ENCODE measurements at places on chromosomes 7 and 10.

GRCh38 chr10:34177445-34177844 lies 637.7 kb downstream of the PARD3 start:
- DNase-seq = no peak

- no peak for DNase-seq
Measured at GRCh38 chr7:89474456-89474855, 678.9 kb upstream of the TEX47 start.

GRCh38 chr7:130144312-130145171 lies 60.7 kb downstream of the TMEM209 start:
- DNase-seq = no peak

GRCh38 chr10:78479467-78479866 lies 445.8 kb downstream of the RPS24 start:
- no peak for DNase-seq

DNA sequence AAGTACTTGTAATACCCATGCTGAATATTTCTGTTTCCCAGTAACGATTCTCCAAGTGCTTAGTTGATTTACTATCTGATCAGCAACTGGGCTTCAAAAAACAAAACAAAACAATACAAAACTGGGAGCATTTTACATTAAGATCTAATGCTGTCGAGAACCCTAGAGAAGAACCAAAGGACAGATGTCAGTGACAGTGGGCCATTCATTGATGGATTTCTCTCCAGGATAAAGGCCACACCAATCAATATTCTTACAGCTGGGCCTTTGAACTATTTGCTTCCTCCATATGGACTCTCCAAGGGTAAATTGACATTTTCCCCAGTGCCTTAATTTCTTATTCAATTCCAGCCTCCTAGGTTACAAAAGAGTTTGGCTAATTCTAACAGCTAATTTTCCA lies 217.5 kb downstream of the ADAM12 start:
- no peak for DNase-seq

GRCh38 chr10:79355420-79356017 lies 8.2 kb downstream of the PPIF start:
- DNase-seq = no peak

- no peak for DNase-seq
Measured at GRCh38 chr10:123512901-123513775, 153.0 kb upstream of the GPR26 start.

GRCh38 chr10:118472415-118473304 lies 122.8 kb downstream of the PRLHR start:
- no peak for DNase-seq

DNA sequence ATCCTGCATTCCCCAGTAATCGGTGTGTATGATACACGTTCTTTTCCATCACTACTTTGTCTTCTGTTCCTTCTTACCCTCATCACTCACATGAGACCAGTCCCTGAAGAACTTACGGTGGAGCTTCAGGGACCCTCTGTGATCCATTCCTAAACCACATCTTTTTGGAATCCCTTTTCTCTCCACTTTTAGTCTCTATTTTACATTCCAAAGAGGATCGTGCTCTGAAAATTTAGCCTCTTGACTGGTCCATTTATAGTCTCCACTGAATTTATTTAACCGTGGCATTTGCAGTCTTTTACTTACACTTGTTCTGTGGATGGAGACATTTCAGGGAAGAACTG lies 109.1 kb downstream of the NT5C2 start:
- no peak for DNase-seq

- peak; percentile 74 for DNase-seq
Measured at GRCh38 chr10:113958631-113959382, 84.9 kb upstream of the ADRB1 start.

- DNase-seq = no peak
Measured at GRCh38 chr7:70042533-70042932, 444.3 kb downstream of the AUTS2 start.

DNA sequence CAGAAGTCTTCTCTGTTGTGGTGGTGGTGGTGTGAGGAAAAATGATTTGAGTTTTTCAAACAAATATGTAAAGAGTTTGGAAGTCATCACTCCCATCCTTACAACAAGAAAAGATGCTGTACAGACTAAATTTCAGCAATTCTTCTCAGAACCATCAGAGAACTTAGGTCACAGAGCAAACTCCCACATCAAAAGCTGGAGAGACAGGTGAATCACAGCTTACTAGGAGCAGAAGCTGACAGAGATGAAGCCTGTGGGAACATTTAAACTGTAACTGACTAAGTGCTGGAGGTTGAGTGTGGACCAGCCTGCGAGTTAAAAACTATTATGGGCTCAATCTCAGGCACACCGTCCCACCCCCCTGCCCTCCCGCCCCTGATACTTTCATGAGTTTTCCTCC lies 97.3 kb downstream of the AKR1D1 start:
- no peak for DNase-seq

DNA sequence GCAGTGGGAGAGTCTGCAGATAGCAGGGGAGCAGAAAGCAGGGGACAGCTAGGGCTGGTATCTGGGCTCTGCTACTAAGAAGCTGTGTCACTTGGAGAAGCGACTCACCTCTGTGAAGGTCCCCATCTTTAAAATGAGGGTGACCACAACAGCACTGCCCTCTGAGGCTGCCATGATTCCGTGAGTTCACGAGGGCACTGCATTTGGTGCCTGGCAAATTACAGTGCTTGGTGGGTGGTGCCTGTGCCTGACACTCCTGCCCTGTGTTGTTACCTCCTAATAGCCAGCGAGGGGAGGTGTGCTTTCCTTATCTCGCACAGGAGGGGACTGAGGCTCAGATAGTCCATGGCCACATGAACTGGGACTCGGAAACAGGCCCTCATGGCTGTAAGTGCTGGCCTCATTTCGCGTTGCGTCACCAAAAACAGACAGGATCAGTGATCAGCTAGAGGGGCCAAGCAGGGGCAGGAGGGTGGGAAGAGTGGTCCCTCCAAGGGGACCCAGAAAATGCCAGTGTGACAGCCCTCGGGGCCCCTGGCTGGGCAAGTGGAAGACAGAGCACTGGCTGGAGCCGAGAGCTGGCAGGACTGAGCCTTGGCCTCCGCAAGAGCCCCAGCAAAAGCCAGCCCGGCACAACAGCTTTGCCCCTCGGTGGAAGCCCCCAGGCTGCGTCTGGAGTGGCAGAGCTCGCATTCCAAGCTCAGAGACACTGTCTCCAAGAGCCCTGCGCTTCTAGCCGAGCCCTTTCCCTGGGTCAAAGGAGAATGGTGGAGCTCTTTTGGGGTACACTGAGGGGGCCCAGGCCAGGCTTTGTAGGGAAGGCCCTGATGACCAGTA lies 17.3 kb upstream of the BNIP3 start:
- DNase-seq = no peak

DNA sequence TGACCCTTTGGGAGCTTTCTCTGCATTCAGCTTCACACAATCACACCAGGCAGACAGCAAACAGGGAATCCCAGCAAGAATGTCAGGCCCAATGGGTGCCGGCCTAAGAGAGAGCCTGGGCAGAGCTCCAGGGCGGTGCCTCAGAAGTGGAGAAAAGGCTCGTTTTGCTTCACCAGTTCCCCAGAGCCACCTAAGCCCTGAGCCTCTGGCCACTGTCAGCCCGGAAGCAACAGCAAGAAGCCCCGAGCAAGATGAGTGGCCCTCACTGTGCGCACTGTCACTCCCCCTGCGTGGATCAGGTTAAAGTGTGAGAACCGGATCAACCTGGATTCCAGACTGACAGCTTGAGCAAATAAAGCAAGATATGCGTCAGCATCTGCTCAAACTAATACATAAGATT lies 14.7 kb downstream of the CNPY1 start:
- no peak for DNase-seq

DNA sequence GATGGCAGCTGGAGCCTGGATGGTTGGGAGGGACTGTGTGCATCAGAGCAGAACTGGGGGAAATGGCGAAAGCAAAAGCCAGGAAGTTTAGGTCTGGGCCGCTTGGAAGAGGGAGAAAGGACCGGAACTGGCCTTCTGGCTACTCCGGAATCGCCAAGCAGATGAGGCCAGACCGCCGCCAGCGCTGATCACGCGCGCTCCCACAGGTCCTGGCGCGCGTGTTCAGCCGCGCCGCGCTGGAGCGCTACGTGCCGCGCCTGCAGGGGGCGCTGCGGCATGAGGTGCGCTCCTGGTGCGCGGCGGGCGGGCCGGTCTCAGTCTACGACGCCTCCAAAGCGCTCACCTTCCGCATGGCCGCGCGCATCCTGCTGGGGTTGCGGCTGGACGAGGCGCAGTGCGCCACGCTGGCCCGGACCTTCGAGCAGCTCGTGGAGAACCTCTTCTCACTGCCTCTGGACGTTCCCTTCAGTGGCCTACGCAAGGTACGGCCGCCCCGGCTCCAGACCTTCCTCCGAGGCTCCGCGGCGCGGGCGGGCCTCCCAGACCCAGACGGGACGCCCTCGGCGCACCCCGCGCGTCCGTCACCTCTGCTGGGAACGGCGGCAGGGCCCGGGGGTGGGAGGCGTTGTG lies 2.0 kb downstream of the CYP26C1 start:
- peak; percentile 40 for DNase-seq

DNA sequence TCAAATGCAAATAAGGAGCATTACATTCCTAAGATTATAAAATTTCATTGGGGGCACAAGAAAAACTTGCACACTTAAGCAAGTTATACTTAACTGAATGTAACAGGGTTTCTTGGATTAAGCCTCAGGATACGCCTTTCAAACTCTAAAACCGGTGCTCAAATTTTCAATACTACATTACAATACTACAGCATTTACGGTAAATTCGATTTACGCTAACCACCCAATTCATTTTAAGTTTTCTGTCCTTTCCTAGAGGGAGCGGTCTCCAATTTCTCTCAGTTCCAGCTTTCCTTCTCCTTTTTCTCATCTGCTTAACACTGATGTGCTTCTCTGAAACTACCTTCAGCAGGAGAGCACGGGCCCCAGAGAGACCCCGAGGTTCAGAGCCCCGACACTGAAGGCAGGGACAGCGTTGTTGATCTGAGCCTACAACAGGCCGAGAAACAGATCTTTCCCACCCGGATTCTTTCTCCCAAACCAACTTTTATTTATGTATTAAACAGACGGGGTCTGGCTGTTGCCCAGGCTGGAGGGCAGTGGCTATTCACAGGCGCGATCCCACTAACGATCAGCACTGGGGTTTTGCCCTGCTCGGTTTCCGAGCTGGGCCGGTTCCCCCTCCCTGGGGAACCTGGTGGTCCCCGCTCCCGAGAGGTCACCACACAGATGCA lies 798 bp downstream of the ZNF425 start:
- no peak for DNase-seq

DNA sequence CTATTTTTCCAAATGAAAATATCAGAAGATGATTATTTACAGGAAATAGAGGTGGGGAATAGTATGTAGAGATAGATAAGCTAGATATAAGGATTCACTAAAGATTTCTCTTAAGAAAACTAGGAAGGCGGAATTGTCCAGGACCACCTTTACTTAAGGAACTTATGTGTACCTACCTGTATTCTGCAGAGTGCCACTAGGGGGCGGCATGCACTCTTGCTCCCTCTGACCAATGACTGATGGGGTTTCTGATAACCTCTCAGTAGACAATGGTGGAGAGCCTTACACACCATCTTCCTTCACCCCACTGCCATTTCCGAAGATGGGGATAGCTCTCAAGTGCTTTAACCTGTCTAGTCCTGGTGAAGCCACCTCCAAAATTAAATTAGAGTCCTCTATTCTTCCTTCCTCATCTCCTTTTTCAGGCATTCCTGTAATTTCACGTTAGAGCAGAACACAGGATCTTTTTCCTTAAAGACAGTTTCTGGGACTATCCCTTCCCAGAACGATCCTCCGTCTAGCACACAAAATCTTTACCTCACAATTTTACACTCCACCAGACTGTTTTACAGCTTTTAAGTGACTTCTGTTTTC lies 453.1 kb downstream of the SORCS1 start:
- DNase-seq = no peak

DNA sequence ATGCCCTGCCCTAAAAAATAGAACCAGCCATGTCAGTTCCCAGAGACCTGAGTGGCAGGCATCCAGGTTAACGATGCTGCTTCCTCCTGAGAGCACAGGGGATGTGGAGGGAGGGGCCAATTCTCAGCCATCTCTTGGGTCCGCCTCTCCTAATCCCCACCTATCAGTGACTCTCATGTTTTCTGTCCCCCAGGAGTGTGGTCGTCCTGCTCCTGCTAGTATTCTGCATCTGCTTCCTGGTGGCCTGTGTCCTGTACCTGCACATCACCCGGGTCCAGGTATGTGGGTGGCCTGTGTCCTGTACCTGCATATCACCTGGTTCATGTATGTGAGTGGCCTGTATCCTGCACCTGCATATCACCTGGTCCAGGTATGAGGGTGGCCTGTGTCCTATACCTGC lies 105.3 kb downstream of the ADCY1 start:
- peak; percentile 23 for DNase-seq

DNA sequence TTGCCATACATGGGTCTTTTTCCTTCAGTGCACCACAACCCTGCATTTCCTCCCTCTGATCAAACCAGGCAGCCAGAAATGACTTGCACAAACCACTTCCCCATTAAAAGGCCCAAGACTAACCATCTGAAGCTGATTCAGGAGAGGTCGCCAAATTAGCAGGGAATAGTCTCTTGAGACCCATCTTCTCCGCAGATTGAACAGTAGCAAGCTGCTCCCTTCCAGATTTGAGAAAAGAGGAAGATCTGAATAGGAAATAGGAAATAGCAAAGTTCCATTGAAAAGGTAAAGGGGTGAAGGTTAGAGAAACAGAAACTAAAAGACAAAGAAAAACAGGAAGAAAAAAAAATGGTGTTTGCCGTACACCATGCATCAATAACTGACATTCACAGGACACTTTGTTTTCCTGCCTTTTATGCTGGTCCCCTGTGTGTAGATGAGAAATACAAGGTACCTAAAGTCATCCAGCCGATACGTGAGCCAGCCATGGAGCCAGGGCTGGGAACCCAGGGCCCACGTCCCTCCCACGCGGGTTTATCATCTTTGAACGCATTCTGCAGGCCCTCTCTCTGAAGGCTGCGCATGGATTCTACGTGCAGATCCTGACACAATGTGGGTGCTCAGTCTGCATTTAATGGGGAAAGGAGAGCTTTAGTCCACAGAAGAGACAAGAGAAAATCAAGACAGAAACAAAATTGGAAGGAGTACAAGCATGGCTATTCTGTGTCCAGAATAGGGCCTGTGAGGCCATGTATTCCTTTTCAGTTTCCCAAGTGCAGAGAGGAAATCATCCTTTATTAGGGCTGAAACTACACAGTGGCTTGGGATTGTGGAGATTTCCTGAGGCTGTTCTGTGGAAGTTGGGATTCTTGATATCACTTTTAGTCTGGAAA lies 268.4 kb upstream of the NPVF start:
- DNase-seq = no peak

- no peak for DNase-seq
Measured at GRCh38 chr7:28354601-28355402, 57.5 kb upstream of the CREB5 start.

- DNase-seq = no peak
Measured at GRCh38 chr7:107559864-107560263, 3.9 kb downstream of the COG5 start.

GRCh38 chr10:1255118-1255517 lies 198.9 kb downstream of the WDR37 start:
- DNase-seq = peak; percentile 44

GRCh38 chr7:134289423-134289822 lies 27.3 kb downstream of the SLC35B4 start:
- no peak for DNase-seq

GRCh38 chr7:151251328-151251688 lies 2.8 kb upstream of the SMARCD3 start:
- DNase-seq = no peak

- no peak for DNase-seq
Measured at GRCh38 chr10:114337510-114338462, 66.5 kb downstream of the AFAP1L2 start.
